ENCODE measurements at places on chromosomes 4 and X.

DNA sequence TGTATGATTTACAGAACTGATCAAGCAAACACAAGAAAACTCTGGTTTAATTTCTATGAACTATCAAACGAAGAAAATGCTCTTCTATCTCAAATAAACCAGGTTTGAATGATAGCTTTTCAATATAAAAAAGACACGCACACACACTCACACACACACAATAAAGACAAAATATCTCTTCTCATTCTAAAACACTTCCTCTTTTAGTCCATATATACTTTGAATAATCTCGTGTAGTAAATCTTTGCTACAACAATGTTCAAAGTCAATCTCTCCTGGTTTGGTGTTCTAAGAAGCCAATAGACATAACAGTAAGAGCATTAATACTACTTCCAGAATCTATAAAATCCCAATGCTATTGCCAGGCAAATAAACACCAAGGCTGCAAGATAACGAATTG is 13.3 kb downstream of the CXCL2 start:
- DNase-seq = no peak

DNA sequence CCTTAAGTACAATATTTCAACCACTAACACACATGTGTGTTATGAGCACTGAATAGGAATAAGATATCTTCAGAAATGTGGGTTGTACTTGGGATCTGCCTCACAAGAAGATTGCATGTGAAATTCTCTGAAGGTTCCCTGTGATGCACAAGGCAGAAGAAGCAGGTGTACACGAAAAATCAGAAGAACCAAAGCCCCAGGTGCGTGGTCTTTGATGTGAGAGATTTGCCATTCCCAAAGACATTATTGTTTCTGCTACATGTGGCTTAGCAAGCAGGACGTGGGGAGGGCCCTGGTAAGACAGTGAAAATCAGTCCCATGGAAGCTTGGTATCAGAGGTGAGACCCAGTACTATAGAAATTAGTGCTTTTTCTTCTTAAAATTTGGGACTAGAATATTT is 13.0 kb upstream of the SPRY1 start:
- no peak for DNase-seq

- no peak for DNase-seq
Measured at GRCh38 chr4:175469514-175469913, 342.6 kb downstream of the GPM6A start.

DNA sequence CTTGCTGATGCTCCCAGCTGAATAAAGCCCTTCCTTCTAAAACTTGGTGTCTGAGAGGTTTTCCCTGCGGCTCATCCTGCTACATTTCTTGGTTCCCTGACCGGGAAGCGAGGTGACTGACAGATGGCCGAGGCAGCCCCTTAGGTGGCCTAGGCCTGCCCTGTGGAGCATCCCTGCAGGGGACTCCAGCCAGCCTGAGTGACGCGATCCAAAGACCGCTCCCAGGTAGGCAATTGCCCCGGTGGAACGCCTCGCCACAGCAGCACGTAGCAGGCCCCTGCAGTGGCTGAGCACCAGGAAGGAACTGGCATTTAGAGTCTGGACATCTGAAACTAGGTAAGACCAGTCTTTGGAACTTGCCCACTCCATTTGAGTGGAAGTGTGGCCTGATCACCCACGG is 139.6 kb downstream of the RELL1 start:
- DNase-seq = no peak

- no peak for DNase-seq
Measured at GRCh38 chr4:4386736-4387392, at the start of gene NSG1. Gene NSG1 (plus strand): TSS chr4:4387102. CDS start chr4:4387630, 528 bp downstream.

DNA sequence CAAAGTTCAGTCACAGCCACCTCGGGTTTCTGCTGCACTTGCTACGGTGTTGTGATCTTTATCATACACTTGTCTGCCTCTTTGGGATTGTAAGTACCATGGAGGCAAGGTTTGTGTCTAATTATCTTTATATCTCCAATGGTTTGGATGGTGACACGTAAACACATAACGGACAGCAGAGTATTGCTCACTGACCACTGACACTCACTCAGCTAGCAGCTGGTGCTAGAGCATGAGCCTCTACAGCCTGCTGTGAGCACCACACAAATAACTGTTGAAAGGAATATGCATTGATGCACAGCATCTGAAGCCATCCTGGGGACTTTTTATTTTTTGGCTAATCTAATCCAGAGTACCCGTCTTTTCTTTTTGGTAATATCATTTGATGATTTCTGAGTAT is 156.0 kb downstream of the DCLK2 start:
- DNase-seq = no peak

- no peak for DNase-seq
Measured at GRCh38 chr4:27176400-27176799, 315.8 kb downstream of the STIM2 start.

DNA sequence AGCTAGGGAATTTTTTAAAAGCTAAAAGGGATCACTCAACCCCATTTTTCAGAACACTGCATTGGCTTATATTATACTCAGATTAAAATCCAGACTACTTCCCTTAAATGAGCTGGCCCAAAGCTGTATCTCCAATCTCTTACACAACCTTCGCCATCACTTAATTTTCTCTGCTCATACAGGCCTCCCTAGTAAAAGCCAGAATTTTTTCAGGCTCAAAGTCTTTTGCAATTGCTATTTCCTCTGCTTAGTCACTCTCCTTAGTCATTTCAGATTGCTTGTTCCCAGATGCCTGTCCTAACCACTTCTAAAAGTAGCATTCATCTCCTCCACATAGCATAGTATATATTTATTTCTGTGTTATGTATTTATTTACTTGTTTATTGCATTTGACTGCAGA is 1587.9 kb upstream of the ADGRL3 start:
- DNase-seq = no peak

GRCh38 chr4:31682796-31683195 is 962.6 kb downstream of the PCDH7 start:
- no peak for DNase-seq

- DNase-seq = no peak
Measured at GRCh38 chr4:159291176-159291575, 188.3 kb downstream of the RAPGEF2 start.

GRCh38 chr4:183455431-183456195 is 11.2 kb downstream of the CDKN2AIP start:
- no peak for DNase-seq

GRCh38 chr4:114132830-114133229 is 153.4 kb upstream of the ARSJ start:
- DNase-seq = no peak

- DNase-seq = no peak
Measured at GRCh38 chr4:128810331-128810870, 901 bp downstream of the JADE1 start.

DNA sequence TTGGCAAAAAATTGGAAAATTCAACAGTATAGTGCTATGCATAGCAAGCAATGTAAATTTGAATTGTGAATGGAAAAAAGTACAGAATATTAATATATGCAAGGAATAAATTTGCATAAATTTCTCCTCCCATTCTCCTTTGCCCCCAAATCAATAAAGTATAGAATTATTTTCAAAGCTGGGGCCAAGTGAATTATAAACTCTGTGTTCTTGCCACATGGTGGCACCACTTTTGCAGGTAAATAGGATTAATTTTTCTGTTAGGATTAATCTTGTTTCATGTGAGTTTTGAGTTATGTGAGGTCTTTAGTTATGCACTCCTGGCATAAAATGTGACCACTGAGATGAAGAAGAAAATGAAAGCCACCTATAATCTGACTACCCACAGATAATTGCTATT is 19.9 kb downstream of the COPS4 start:
- no peak for DNase-seq

DNA sequence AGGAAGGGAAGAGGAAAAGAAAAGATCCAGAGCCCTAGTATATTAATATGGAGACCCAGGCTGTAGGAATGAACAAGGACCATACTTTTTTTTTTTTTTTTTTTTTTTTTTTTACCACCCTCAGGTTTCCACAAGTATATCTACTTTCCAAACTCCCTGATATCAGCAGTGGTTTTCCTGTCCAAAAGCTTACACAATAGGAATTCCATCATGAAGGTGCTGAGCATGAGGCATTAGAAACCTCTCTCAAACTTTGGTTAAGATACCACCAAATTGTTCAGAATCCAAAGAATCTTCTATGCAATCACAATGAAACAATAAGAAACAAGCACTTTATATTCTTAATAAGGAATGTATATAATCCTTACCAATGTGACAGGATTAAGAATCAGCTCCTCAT is 26.5 kb downstream of the RPS6KA3 start:
- no peak for DNase-seq

DNA sequence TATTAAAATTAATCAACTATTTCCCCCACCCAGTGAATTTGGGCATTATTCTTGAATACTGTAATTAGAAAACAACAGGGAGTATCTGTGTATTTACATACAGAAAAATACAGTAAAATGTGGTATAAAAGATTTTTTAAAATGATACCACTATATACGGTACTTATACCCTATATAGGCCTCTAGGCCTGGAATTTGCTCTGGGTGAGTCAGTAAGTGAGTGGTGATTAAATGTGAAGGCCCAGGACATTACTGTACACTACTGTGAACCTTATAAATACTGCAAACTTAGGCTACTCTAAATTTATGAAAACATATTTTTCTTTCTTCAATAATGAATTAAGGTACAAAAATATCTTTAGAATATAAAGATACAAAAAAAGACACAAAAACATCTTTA is 6.3 kb upstream of the CSN3 start:
- no peak for DNase-seq

- no peak for DNase-seq
Measured at GRCh38 chr4:75845992-75846391, 56.3 kb downstream of the PPEF2 start.

GRCh38 chr4:183941964-183942363 is 36.9 kb downstream of the STOX2 start:
- DNase-seq = no peak

- no peak for DNase-seq
Measured at GRCh38 chr4:128916832-128917231, 107.3 kb downstream of the JADE1 start.

DNA sequence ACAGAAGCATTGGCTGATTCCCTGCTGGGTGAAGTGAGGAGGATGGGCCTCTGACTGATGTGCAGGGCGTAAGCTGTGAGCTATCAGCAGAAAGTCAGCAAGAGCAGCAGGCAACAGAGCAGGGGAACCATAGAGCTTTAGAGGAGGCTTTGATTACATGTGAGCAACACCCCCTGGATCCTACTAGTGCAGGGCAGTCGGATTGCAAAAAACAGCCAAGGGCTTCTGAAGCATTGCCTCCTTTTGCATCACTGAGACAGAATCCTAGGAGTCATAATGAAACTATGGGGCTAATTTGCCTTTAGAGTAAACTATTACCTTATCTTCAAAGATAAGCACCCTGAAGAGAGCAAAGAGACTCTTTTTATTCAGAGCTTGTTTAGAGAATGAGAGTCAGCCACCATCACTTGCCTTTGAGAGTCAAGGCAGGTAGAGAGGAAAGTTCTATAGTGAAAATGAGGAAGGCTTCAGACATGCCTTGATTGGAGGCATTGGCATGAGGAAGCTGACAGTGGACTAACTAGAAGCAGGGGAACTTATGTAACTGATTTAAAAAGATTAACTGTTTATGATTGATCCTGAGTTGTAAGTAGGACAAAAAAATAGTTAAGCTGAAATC is 420.3 kb downstream of the PDHA2 start:
- DNase-seq = no peak

DNA sequence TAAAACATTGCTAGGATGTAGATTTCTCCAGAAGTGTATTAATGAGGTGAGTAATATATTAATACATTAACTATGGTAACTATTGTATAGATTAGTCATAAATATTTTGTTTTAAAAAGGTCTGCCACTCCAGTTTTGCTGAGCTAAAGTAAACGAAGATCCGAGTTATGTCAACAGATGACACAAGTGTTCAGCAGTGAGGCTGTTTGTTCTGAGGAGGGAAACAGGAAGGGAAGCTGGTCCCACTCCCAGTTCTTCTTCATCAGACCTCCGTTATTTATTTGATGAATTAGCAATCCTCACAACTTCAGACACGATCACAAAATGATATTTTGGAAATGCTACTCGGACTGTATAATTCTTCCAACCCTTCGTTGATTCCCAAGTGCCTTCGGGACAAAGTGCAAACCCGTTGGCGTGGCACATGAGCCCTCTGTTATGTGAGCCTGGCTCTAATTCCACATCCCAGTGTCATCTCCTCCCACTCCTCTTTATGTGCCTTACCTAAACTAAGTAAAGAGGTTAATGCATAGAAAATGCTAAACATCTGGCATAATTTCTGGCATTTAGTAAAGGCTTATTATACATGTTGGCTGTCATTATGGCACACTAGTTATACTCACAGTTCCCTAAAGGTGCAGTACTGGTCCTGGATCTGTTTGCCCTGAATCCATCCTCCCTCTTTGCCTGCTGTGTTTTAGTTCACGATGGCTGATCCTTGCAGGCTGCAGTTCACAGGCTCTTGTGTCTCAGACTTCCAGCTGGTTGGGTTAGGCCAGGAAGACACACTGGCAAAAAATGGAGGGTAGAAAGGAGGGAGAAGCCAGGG is 190.6 kb upstream of the LNX1 start:
- DNase-seq = no peak

- DNase-seq = no peak
Measured at GRCh38 chr4:53706422-53707032, 115.2 kb upstream of the LNX1 start.

- DNase-seq = no peak
Measured at GRCh38 chr4:3427134-3427476, 14.7 kb upstream of the HGFAC start.

GRCh38 chr4:86558797-86559196 is 35.3 kb upstream of the PTPN13 start:
- DNase-seq = no peak

DNA sequence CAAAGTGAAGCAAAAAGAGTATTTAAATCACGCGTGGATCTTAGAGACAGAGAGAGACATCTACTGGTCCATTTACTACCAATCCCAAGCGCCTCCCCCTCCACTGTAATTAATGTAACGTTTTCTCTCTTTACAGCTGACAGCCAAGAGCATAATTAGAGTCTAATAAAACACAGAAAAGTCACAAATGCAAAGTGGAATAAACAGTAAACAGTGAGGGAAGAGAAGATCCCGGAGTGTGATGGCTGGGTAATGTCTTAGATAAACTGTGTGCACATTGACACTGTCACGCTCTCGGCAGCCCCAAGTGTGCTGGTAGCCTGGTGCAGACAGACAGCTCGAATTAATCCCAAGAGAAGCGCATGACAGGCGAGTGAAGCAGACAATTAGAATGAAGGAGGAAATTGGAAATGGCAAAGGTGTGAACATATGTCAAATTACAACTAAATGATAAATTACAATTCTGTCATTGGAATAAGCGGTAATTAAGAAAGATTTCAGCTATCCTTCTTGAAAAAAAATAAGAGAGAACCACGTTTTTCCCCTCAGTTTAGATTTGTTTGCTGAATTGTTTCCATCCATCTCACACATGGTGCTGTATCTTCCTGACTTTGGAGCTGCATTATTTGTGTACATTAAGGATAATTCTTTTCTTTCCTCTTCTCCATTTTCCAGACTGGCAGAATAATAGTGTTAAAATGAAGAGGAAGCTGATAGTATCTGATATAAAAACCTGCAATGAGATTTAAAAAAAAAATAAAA is 100.1 kb downstream of the CXXC4 start:
- DNase-seq = no peak

Data from stimulated activated CD8-positive, alpha-beta memory T cell treated with anti-CD3 and anti-CD28 coated beads, Interleukin-15, amount 100 ng/mL, for 24 hours (primary cell).